A172 (cell line): ENCODE measurements at places on chromosomes 5 and 9. TPM values are rescaled to one million over a fixed set of nuclear protein-coding genes. Genes with fewer than 3 reads are reported as not detected.
A peak's percentile ranks its signal among the peaks of the same experiment; 100 is the strongest.

DNA sequence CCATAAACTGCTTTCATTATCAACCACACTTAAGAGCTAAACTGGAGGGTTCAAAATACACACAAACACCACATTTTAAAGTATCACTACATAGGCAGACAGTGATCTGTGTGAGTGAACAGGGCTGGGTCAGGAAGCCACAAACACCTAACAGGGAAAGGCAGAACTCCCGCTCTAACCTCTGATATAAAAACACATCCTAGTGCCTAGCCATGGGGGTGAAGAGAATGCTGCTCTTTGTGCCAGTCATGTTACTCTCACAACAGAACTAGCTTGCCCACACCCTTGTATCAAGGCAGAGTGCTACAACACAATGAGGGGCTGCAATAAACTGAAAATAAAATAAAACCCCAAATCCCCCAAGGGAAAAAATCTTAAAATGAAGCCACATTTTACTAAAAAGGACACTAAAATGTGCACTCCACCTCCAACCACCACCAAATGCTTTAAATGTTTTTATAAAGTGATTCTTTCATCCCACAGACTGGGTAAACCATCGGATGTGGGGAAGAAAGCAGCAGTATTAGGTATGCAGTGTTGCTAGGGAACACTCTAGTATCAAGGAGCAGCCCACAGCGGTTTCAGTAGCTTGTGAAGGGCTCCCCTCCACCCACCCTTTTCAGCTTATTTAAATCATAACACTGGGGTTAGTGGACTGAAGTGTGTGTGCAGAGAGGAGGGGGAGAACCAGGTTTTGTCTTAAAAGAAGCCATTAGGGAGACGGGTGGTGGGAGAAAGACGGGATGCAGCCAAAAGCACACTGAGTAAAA, 64.5 kb downstream of the TMEM161B start:
- no peak for DNase-seq

The ENTPD2 gene
- total RNA-seq = not detected in 2 replicates

GRCh38 chr5:98941131-98941883, 12.5 kb upstream of the CHD1 start:
- no peak for DNase-seq

GRCh38 chr5:62477801-62478200, 65.2 kb downstream of the IPO11 start:
- DNase-seq = peak; percentile 19

GRCh38 chr5:154202379-154203260, 12.1 kb downstream of the GALNT10 start:
- no peak for DNase-seq

DNA sequence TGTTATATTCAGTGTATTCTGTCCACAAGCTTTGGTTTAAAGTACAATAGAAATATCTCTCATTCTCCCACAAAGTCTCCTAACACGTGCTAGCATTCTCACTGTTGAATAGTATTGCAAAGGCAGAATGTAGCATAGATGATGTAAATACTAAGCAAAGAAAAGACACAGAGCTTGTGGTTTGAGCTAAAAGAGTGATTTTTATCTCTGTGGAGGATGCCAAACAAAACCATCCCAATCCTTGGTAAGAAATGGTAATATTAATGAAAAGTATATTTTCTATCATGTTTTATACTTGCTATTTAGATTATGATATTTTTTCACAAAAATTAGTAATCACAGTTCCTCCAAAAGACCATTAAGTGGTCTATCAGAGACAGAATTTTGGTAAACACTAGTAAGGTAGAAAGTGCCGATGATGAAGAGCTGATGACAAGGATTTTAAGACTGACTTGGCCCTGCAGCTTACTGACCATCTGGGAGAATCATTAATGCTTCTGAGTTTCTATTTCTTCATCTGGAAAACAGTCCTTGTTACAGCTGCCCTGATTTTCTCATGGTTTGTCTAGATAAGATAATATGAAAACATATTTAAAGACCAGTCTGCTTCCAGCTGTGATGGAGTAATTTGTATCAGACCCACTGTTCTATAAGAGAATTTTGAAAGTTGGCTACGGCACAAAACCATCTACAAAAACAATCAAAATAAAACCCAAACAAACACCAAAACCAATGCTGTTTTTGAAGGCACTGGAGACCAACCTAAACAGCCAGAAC, 510.2 kb downstream of the SPATA31D1 start:
- no peak for DNase-seq

The CDC25C gene
- 24.8 and 25.4 TPM in 2 replicates for total RNA-seq

- peak; percentile 89 for DNase-seq
Measured at GRCh38 chr5:71932655-71933338, 174.5 kb upstream of the MAP1B start.

DNA sequence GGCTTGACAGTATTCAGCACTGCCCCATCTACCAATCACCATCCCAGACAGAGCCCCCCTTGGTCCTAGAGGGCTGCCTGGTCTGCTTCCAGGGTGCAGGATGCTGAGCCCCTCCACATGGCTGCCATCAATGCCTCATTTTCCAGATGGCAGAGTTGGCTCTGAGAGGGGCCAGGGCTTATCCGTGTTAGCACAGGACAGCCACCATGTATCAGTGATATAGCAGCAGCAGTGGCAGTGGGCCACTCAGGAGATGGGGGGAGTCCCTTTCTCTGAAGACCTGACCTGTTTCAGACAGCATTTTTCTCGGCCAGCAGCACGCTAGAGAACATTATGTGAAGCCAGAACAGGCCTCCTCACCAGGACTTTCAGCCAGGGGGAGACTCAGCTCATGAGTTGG, 1.6 kb upstream of the SMIM32 start:
- DNase-seq = no peak

- DNase-seq = no peak
Measured at GRCh38 chr5:111975133-111975532, 218.1 kb upstream of the NREP start.

The MLANA gene
- total RNA-seq = not detected in 2 replicates

DNA sequence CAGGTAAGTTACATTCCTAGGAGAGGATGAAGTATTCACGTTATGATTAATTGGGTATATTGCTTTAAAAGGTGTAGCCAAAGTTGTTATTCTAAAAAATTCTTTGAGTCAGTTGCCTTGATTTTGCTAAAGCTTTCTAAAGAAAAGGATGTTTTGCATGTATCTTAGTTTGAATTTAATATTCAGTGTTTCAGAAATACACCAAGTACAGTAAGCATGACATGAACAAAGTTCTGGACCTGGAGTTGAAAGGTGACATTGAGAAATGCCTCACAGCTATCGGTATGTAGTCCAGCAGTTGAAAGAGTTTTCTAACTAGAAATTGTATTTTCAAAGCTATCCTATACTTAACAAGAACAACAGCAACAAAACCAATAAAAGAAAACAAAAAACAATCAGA, 14.2 kb downstream of the ANXA1 start:
- DNase-seq = no peak

DNA sequence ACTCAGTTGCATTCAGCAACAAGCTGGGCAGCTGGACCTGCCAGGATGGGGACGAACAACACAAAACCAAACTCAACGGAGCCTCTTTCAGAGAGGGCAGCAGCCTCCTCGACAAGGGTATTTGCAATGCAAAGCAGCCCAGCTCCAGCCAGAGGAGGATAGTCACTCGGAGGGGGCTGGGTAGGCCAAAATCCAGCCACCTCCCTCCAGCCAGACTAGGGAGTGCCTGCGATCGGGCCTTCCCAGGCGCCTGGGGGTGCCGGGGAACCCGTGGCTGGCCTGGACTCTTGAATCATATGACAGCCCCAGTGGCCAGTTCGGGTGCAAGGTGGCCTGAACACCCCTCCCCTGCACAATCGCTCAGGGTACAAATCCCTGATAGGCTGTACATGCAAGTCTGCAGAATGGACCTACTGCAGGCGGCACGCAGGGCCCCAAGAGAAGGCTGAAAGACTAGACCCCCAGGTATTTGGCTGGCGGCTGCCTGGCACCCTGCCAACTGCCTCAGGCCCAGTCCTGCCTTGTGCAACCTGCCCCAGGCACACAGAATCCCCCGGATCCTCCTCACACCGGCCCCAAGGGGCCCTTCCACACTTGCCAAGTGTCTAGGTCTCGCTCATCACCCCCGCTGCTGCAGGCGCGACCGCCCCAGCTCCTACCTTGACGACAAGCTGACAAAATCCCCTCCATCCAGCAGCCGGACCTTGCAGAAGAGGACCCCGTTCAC, 1.3 kb downstream of the EEIG1 start:
- DNase-seq = peak; percentile 58

The MSX2 gene
- 0.36 TPM in 1 of 2 replicates, not detected in the other for total RNA-seq

GRCh38 chr9:114845373-114845772, 39.5 kb upstream of the TNFSF15 start:
- DNase-seq = no peak

DNA sequence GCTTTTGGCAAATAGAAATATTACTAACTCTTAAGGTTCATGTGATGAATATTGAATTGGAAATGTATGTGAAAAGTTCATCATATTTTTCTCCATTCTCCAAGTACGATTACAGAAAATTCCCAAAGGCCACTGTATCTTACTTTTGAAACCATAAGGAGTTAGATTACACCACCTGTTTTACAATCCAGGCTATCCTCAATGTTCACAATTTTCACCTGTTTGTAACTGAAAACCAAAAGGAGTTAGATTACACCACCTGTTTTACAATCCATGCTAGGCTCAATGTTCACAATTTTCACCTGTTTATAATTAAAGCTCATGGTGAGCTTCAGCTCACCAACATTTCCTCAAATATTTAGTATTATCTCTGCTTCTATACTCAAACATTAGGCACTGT, 188.0 kb downstream of the HCN1 start:
- DNase-seq = no peak

DNA sequence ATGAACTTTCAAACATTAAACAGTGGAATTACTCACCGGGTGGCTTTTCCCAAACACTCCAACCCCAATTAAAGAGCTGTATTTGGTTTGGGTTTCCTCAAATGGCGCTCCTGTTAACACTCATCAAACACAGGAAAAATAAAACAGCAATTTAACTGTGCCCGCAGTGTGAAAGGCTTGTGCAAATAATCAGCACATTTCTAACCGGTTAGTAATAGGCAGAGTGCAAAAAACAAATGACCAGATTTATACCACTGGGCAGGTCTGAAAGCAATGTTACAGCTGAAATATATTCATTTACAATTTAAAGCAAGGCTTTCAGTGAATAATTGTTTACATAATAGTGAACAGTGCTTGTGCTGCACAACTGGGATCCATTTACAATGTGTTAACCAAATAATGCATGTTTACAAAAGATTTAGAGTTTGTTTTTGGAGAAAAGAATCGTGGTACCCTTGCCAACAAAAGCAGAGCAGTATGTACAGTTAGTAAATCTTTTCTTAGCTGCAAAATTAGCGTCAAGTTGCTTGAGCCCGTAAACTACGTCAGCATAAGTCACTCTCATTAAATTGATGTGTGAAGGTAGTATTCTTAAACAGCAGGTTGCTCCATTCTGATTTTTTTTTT, 662.9 kb upstream of the ZNF608 start:
- peak; percentile 49 for DNase-seq

The DUSP1 gene
- 42.5 and 58.2 TPM in 2 replicates for total RNA-seq

The AFAP1L1 gene
- 0.36 and 1.4 TPM in 2 replicates for total RNA-seq

DNA sequence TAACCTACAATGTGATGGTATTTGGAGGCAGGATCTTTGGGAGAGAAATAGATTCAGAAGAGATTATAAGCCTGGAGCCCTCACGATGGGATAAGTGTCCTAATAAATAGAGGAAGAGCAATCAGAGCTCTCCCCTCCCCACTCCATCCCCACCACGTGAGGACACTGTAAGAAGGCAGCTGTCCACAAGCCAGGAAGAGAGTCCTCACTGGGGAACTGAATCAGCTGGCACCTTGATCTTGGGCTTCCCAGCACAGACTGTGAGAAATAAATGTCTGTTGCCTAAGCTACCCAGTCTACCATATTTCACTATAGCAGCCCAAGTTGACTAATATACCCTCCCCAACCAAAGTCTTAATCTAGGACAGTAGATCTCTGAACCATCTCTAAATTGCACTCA, 118.1 kb downstream of the SUSD1 start:
- DNase-seq = no peak

- no peak for DNase-seq
Measured at GRCh38 chr9:131578731-131579504, 33.6 kb downstream of the PRRT1B start.

- DNase-seq = no peak
Measured at GRCh38 chr5:171825051-171825450, 39.4 kb downstream of the SMIM23 start.
